ENCODE measurements at places on chromosomes 6 and 20.

GRCh38 chr6:87807475-87807874, 105.4 kb upstream of the AKIRIN2 start:
- DNase-seq, result no peak

DNA sequence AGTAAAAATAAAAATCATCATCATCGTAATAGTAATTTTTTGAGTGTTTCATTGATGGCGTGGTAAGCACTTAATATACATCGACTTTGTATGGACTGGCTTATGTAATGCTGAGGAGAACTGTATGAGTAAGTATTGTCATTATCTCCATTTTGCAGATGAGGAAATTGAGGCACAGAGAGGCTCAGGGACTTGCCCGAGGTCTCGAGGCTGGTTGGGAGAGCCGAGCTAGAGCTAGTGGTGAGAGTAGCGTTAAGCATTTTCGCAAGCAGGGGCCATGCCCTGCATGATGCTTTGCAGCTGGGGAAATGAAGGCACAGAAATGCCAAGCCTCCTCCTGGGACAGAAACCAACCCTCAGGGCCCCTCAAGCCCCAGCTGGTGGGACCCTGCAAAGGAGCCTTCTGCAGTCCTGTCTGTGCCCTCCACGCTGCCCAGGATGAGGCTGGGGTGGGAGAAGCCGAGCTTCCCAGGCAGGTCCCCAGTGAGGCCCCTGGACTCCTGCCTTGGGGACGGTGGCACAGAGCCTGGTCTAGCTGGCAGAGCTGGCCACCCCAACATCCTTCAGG, 31.1 kb upstream of the STX16 start:
- DNase-seq, result no peak

DNA sequence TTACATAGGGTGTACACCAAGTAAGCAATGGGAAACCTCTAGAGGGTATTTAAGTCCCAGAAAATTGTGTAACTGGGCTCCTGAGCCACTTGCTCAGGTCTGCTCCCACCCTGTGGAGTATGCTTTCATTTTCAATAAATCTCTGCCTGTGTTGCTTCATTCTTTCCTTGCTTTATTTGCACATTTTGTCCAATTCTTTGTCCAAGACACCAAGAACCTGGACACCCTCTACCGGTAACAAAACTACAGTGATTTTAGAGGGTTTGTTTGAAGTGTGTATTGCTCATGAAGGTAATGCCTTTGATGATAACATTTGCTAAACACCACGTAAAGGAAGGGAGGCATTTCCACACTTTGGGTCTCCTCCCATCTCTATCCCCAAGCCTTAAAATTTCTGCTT, 46.2 kb downstream of the MYB start:
- no peak for DNase-seq

DNA sequence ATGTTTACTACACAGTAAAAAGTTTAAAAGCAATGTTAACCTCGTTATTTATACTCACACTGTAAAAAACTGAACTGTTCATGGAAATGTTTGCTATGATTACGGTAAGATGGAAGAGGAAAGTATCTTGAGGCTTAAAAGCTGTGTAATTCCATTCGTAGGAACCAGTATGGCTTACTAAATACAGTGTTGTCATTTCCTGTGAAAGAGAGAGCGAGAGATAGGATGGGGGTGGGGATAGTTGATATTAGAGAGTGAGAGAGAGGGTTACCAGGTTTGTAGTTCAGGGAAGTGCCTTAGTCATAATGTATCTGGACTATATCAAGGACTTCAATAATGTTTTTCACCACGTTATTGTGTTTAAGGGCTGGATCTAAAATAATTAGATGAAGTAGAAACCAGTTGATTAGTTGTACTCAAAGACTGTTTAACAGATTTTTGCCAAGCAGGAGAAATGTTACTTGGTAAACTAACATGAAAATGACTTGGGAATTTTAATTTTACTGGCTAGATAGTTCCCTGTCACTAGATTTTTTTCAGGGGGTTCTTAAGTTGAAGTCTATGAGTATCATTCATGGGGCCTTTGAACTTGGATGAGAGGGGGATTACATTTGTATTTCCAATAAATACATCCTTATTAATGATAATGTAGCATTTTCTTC, 30.4 kb downstream of the AFDN start:
- no peak for DNase-seq

All from CD4-positive, alpha-beta T cell (primary cell).